Stimulated activated naive CD8-positive, alpha-beta T cell treated with anti-CD3 and anti-CD28 coated beads, Interleukin-15, Interleukin-2, amounts not matched to agents 100 U/mL and 50 U/mL, for 24 hours (primary cell): ENCODE measurements at places on chromosomes 4 and X.

DNA sequence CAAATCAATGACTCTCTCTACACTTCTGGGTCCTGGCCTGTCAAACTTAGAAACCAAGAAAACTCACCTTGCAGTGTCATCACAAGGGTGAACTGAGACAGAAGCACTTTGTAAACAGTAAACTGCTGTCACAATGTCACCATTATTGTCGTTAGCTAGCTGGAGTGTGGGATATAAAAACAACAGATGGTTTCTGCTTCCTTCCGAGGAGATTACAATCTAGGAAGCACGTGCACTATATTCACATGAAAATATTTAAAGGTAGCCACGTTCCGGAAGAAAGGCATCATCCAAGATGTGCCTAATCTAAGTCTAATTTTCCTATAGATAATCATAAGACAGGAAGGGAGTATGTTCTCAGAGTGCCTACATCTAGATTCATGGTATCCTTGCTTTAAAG, 64.7 kb upstream of the ACSL1 start:
- no peak for DNase-seq

GRCh38 chr4:106996490-106996889, 39.6 kb downstream of the DKK2 start:
- DNase-seq, result no peak

- DNase-seq, result peak; percentile 52
Measured at GRCh38 chr4:38857354-38858096, 908 bp upstream of the TLR6 start.

DNA sequence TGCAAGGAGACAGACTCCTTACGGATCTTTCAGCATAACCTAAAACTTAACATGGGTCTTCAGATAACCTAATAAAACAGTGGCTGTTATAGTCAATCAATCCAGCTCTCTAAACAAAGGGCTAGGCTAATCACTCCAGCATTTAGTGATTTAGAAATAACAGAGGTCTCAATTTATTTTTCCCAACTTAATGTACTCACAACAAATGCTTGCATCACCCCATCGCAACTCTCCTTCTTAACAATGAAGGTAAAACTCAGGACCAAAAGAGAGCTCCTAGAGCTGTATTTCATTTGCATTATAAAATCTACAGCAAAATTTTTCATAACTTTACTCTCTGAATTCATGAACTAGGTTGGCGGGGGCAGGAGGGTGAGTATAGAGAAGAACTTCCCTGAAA, 1.1 kb downstream of the LIN54 start:
- no peak for DNase-seq

GRCh38 chr4:137129441-137129840, 402.9 kb downstream of the PCDH18 start:
- no peak for DNase-seq

- DNase-seq, result no peak
Measured at GRCh38 chr4:112167794-112168193, 22.5 kb downstream of the FAM241A start.

DNA sequence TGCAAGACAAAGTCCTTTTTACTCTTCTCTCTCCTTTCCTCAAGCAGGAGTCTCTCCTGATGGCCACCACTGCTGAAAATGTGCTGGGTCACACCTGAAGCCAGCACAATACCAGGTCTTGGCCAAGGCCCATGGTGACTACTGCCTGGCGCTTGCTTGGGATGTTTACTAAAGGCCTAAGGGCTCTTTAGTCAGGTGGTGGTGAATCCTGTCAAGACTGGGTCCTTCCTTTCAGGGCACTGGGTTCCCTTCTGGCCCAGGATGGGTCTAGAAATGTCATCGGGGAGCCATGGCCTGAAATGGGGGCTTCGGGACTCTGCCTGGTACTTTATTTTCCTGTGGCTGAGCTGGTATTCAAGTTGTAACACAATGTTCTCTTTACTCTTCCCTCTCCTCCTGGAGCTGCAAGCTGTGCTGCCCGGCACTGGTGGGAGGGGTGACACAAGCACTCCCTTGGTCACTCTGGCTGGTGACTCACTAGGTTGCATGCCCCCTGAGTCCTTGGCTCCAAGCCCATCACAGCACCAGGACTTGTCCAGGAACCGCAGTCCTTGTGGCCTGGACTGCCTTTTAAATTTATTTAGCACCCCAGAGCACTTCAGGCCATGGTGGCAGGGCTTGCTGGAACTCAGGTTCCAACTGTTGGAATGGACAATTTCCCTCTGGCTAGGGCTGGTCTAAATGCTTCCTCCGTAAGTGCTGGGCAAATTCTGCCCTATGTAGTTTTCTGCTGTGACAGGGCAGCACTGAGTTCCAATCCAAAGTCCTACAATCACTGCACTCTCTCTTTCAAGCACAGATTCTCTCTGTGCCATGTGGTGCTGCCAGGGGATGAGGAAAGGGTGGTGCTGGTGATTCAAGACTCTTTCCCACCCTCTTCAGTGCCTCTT, 11.3 kb downstream of the ARL13A start:
- DNase-seq, result no peak

GRCh38 chrX:131704136-131704695, 160.3 kb downstream of the OR13H1 start:
- no peak for DNase-seq

DNA sequence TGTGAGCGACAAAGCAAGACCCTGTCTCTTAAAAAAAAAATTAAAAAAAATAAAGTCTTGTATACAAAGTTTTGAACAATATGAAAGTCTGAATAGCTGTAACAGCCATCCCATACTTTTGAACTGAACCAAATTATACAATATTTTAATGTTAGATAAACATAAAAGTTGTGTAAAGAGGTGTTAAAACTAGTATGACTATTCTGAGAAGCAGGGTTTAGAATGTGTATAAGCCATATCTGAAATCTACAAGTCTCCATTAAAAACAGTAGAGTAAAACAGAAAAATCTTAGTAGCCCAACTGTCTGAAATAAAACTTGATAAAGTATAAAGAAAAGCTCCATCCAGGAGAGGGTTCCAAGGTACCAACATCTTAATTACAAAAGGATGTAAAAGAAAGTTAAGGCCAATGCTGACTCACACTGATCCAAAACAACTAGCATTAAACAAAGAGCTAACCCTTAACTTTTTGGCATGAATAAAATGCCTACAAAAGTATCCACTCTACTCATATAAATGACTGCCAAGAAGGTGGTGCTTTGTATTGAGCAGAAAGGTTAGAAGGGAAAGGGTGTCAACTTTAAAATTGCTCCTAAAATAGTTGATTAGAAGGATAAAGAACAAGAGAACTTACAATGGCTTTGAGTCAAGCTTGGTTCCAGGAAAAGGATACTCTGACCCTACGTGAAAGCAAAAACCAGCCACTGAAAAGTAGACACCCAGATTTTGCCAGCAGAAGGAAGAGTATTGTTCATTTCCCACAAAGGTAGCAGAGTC, 18.5 kb downstream of the CNOT6L start:
- DNase-seq, result no peak

- DNase-seq, result no peak
Measured at GRCh38 chr4:162016991-162017390, 146.8 kb downstream of the FSTL5 start.

DNA sequence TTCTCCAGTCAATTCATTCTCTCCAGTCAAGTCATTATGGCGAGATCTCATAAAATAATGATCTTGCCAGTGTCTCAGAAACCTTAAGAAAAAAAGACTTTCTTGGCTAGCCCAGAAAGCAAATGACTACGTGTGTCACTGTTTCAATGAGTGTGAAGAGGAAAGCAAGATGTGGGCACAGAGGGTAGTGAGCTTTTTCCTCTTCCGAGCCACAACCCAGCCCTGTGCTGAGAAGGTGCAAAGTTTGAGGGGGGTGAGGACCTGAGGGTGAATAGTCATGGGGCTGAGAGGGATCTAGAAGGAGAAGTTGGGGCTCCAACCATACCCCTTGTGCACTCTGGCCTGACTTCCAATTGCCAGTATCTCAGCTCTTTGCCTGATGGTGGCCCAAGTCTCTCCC, 85.6 kb upstream of the EGFL6 start:
- DNase-seq, result no peak

- DNase-seq, result no peak
Measured at GRCh38 chr4:184275766-184276165, 58.1 kb upstream of the ENPP6 start.

DNA sequence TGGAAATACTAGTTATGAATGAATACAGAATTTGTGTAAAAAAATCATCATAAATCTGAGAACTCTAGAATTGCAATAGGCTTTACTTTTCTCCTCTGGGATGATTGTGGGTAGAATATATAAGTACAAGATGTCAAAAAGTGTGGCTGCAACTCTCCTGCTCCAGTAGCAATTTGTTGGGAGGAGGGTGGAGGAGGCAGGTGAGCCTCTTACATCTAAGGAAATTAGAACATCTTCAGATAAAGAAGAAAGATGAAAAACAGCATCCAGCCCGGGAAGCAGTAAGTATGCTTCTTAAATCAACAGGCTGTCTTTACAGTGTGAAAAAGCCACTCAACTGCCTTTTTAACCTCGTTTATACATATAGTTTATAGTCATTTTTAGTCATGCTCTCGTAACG, 83.7 kb downstream of the ATP8A1 start:
- no peak for DNase-seq

GRCh38 chr4:76513482-76513881, 78.5 kb downstream of the SHROOM3 start:
- no peak for DNase-seq

GRCh38 chr4:84632092-84632491, 49.2 kb downstream of the CDS1 start:
- DNase-seq, result no peak

- DNase-seq, result no peak
Measured at GRCh38 chr4:167775375-167775774, 317.0 kb upstream of the ANXA10 start.

DNA sequence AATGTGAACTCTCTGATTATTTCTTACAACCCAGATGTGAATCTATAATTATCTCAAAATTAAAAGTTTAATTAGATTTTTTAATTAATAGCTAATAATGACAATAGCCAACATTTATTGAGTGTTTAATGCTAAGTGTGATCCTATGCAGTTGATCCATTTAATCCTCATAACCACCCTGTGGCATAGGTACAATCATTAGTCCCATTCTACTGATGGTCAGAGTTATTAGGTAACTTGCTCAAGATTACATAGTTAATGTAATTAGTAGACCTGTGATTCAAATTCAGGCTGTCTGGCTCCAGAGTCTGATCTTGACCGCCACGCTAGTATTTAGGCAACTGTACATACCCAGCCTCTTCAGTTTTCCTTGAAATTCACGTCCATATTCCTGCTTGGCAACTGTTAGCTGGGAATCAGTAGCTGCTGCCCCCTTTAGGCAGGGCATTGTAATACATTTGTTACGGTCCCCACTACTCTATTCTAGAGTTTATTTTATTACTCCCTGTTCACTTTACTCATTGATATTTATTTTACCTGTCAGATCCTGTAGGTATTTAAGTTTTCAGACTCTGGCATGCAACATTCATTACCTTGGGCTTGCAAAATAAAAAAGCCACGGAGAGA, 20.6 kb upstream of the TEC start:
- DNase-seq, result peak; percentile 33

GRCh38 chr4:44319129-44319528, 129.5 kb downstream of the KCTD8 start:
- no peak for DNase-seq

DNA sequence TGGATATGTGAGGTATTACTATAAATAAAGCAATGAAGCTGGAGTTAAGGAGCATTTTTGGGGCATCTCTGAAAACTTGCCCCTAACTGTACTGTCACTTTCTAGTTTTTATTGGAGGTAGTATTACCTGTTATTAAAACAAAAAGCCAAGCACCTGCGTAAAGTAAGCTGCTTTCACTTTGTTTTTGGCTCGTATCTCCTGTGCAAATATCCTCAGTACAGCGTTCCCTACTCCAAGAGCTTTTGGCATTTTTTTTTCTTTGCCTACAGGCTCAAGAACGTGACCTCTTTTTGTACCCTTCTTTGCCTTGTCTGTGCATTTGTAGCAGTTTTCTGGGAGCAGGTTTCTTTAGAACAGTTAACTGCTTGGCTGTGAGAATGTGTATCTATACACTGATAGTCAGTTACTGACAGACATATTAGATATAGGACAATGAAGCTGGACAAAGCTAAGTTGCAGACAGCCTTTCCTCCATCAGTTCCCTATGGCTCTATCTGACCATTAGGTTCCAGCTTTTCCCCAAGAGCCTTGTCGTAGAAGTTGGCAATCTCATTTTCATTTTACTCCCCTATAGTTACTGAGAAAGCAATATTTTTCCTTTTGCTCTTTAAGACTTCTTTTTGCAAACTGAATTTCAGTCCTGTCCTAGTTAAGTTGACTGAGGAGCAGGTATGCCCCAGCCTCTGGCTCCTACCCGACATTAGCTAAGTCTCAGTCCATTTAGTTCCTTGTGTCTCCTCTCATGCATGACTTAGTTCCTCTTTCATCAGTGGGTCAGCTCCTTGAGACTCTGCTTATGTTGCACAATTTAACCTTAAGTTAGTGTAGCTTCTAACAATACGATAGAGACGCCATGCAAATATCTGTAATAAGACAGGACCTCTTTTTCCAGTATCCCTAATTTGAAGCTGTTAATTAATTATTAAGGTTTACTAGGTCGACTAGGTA, 71.5 kb upstream of the HPRT1 start:
- no peak for DNase-seq

DNA sequence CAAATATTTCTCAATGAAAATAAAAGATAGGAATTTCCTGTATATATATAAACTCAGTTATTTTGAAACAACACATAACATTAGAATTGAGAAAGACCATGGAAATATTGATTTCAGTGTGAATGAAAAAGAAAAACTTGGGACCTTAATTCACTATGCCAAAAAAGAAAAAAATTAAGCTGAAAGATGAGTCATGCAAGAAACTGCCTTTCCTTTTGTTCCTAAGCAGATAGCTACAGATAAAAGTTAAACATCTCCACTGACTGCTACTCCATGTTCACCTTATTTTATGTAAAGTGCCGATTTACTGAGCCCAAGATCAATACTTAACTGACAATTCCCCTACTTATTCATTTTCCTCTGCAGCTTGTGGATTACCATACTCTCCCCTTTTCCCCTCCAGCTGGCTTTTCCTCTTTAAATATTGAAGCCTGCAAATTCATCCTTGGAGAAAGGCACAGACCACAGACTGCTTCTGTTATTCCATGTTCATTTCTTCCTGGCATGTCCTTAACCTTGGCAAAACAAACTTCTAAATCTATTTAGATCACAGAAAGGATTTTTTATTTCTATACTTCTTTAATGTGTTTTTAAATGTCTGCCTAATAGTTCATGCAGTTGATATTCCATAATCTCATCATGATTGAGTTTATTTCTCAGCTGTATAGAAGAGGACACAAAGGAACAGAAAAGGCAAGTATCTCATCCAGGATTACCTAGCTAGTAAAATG, 40.5 kb upstream of the YTHDC1 start:
- DNase-seq, result no peak

GRCh38 chrX:33156152-33156726, 55.1 kb downstream of the DMD start:
- no peak for DNase-seq

GRCh38 chr4:61203436-61203790, 3.3 kb downstream of the ADGRL3 start:
- DNase-seq, result no peak

- DNase-seq, result no peak
Measured at GRCh38 chr4:102390438-102390837, 45.2 kb upstream of the SLC39A8 start.

- DNase-seq, result no peak
Measured at GRCh38 chr4:125681240-125681639, 366.5 kb downstream of the FAT4 start.

- DNase-seq, result no peak
Measured at GRCh38 chrX:150676221-150676620, 17.0 kb upstream of the MTMR1 start.
